Stimulated activated CD4-positive, alpha-beta T cell treated with anti-CD3 and anti-CD28 coated beads, Interleukin-1b, Interleukin-23, amount 100 ng/mL, for 1 hour (primary cell): ENCODE measurements at places on chromosomes 11 and 22.

- DNase-seq = no peak
These were observed 147.1 kb downstream of the WT1 start for GRCh38 chr11:32288276-32288675.

DNA sequence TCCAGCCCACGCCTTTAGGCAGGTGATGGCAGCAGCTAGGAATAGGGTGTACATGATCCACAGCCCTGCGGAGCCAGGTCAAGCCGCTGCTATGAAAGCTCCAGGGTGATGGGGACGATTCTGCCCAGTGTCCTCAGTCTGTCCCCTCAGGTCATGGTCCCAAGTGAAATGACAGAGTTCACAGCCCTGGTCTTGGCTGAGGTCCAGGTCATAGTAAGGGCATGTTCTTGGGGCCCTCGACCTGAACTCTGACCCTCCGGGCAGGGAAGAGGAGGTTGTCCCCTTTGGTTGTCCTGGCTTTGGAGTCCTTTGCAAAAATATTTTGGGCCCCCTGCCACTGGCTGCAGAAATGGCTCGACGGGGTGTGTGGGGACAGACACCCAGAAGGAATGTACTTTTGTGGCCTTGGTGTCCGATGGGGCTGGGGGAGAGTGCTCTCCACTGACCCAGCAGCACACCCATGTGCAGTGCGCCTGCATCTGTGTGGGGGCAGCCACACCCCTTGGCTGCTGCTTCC, 7.3 kb downstream of the C22orf31 start:
- no peak for DNase-seq

DNA sequence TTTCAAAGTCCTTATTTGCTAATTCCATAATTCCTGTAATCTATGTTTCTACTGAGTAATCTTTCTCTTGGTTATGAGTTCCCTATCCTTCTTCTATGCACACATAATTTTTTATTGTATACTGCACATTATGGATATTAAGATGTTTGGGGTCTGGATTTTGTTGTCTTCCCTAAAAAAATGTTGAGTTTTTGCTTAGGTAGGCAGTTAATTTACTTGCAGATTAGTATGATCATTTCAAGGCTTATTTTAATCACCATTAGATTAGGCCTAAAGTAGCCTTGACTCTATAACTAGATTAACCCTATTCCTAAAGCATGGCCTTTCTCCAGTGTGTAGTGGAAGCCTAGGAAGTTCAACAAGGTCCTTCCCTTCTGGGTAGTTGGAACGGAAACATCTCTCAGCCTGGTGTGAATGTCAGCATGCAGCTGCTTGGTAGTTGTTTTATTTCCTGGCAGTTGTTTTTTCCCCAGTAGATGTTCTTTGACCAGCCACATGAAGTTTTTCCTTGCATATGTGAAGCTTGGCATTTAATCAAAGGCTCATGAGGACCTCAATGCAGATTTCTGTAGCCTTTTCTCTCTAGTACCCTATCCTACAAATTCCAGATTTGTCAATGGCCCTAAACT, 419.3 kb upstream of the NARS2 start:
- no peak for DNase-seq

- no peak for DNase-seq
These were observed 55.5 kb downstream of the CSNK2A3 start for GRCh38 chr11:11297578-11297977.

GRCh38 chr22:21568347-21569075, 997 bp downstream of the UBE2L3 start:
- DNase-seq = no peak

- DNase-seq = no peak
These were observed 382 bp downstream of the C11orf54 start for GRCh38 chr11:93741882-93742226.

GRCh38 chr11:77080643-77081210, 14.0 kb downstream of the CAPN5 start:
- DNase-seq = no peak

GRCh38 chr11:117633976-117634755, 162.8 kb downstream of the DSCAML1 start:
- DNase-seq = no peak

DNA sequence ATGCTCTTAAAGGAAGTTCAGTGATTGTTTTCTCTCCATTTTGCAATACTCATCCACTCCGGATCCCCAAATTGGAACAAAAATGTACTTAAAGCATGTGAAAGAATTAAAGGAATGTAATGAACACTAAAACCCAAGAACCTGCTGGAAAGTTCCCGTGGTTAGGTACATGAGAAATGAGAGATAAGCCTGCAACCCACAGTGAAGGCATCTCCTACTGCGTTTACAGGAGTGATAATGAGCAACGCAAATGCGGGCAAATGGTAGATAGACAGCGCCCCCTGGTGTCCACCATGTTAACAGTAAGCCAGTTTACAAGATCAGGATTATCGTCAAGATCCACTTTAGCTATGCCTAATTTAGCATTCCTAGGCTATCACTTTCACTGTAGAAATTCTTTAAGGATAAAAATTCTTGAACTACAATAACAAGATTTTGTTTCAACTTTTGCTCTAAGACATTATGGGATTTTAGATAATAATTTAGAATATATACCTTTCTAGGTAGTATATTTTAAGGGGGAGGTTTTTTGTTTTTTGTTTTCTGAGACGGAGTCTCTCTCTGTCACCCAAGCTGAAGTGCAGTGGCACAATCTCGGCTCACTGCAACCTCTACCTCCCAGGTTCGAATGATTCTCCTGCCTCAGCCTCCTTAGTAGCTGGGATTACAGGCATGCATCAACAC, 29.9 kb downstream of the ALG9 start:
- DNase-seq = peak; percentile 84

DNA sequence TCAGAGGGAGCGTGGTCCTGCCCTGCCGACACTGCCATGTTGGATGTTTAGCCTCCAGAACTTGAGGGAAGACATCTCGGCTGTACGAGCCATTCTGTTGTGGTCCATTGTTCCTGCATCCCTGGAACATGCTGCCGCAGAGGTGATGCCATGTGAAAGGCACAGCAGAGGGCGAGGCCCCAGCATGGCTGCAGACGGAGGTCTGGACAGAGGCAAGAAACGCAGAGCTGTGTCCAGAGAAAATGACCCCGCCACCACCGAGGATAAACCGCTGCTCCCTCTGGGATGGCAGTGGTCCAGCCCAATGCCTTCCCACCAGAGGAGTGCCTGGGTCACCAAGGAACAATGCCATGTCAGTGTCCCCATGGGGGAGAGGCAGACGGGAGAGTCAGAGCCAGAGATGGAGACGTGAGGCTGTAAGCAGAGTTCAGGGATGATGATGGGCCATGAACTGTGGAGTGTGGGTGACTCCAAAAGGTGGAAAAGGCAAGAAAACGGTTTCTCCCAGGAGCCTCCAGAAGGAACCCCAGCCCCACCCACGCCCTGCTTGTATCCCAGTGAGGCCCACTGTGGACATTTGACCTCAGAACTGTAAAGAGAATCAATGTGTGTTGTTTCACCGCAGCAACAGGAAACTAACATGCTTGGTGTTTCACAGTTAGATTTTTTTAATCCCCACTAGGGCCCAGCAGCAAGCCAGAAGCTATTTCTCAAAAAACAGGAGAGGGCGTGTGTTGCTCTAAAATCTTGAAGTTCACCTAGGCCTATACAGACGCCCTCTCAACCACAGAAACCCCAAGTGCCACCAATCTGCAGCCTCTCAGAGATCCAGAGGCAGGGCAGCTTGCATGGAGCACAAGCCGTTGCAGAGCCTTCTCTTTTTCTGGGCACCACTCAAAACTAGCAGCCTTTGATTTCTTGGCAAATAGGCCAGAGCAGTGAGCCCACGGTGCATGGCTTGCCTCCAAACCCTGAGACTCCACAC, 1422.9 kb downstream of the TBC1D22A start:
- no peak for DNase-seq

- DNase-seq = no peak
These were observed at the start of gene SCT for GRCh38 chr11:626475-627307. SCT (minus strand) TSS chr11:627181; CDS start chr11:627143, 38 bp downstream.

DNA sequence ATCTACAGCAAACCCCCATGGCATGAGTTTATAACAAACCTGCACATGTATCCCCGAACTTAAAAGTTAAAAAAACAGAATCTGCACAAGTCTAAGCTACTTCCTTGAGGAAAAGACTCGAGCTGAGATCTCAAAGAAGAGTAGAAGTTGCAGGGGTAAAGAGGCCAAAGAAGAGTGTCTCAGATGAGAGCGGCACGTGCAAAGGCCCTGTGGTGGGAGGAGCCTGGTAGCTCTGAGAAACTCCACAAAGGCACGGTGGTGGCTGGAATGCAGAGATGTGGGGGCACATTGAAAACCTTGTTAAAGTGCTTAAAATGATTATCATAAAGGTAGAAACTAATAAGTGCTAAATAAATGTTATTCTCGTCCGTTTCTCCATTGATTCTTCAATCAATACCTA, 103.2 kb upstream of the GRK3 start:
- DNase-seq = no peak

GRCh38 chr11:13384908-13385640, 77.9 kb downstream of the BTBD10 start:
- DNase-seq = no peak

DNA sequence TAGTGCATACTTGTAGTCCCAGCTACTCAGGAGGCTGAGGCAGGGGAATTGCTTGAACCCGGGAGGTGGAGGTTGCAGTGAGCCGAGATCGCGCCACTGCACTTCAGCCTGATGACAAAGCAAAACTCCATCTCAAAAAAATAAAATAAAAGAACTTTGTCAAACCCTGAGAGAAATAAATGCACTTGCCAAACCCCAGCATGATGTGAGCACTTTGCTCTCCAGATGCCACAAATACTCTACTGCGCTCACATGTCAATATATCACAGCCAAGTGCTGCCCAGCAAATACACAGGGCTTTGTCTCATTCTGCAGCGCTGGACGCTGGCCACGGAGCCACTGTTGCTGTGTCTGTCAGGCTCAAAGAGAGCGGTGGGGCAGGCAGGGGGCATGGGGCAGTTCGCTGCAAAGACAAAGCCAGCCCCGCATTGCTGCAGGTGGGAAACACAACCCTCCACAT, 45.1 kb downstream of the AHNAK start:
- DNase-seq = no peak

DNA sequence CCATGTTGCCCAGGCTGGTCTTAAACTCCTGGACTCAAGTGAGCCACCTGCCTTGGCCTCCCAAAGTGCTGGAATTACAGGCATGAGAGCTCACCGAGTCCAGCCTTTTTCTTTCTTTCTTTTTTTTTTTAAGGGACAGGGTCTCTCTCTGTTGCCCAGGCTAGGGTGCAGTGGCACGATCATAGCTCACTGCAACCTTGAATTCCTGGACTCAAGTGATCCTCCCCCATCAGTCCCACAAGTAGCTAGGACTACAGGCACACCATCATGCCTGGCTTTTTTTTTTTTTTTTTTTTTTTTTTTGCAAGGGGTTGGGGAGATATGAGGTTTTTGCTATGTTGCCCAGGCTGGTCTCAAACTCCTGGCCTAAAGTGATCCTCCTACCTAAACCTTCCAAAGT, 78.5 kb downstream of the MRTFA start:
- no peak for DNase-seq

DNA sequence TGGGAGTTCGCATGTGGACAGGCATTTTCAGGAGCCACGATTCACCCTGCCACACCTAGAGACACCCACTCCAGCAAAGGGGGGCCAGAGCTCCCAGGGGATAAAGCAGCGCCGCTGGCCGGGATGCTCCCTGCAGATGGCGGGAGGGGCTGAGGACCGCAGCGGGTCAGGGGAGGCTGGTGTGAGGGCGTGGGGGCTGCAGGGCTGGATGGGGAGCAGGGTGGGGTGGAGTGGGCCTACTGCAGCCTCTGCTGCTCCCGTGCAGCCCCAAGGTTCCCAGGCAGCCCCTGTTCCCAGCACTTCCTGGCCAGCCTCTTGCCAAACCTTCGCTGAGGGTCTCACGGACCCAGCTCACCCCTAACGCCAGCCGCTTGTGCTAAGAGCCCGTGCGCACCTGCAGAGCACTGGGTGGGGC, 13.0 kb downstream of the MUC5B start:
- no peak for DNase-seq
